ENCODE measurements at places on chromosomes 7 and 10. TPM values are rescaled to one million over a fixed set of nuclear protein-coding genes. Genes with fewer than 3 reads are reported as not detected.

DNA sequence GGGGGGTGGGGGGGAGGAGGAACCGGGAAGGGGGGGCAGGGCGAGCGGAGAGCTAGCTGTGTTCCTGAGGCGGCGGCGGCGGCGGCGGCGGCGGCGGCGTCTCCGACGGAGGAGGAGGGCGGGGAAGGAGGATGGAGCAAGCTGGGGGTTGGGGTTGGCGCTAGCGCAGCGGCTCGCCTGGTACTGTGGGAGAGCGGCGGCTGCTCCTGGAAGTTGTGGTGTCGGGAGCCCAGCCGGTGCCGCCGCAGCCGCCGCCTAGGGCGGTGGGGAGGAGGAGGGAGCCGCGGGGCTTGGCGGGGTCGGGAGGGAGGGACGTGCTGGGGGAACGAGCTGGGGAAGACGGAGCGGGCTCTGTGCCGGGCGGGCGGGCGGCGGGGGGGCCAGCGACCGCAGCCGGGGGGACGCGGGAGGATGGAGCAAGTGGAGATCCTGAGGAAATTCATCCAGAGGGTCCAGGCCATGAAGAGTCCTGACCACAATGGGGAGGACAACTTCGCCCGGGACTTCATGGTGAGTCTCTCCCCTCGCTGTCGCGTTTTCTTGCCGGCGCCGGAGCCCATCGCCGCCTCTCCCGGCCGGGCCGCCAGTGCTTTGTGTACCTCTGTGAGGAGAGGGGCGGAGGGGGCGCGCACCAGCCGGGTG is at the start of gene PTPN12:
Gene PTPN12 (plus strand): TSS at position 160 of the 642 bp plus-strand sequence. CDS start 252 bp downstream, at position 412.
- peak within 1 kb of the TSS; percentile 94 for H3K27ac ChIP-seq
- no peaks in the 10 kb centered on the region for H3K27me3 ChIP-seq
- H3K36me3 ChIP-seq, result no peaks in the 10 kb centered on the region
- peaks cover 31% of the 10 kb centered on the region for H3K4me1 ChIP-seq

GRCh38 chr7:1141651-1142050 is 18.3 kb downstream of the ZFAND2A start:
- H3K27me3 ChIP-seq, result no peaks in the 10 kb centered on the region
- no peaks in the 10 kb centered on the region for H3K36me3 ChIP-seq
- DNase-seq, result no peak
- no peak overlapping the region for H3K27ac ChIP-seq
- no peak overlapping the region for H3K4me3 ChIP-seq

- H3K4me3 ChIP-seq, result peak overlapping the region; percentile 40
- peaks cover 20% of the 10 kb centered on the region for H3K27me3 ChIP-seq
- peaks cover 13% of the 10 kb centered on the region for H3K4me1 ChIP-seq
- H3K27ac ChIP-seq, result no peak overlapping the region
- no peaks in the 10 kb centered on the region for H3K36me3 ChIP-seq
- DNase-seq, result no peak
Measured at GRCh38 chr7:38310591-38311101, 37.2 kb upstream of the TARP start.

CLEC5A gene
- total RNA-seq, result 5.4 TPM

- H3K27ac ChIP-seq, result no peak overlapping the region
- H3K36me3 ChIP-seq, result peaks cover 5% of the 10 kb centered on the region
- no peak overlapping the region for H3K4me3 ChIP-seq
- no peaks in the 10 kb centered on the region for H3K27me3 ChIP-seq
- no peak for DNase-seq
- no peaks in the 10 kb centered on the region for H3K4me1 ChIP-seq
Measured at GRCh38 chr10:21870849-21871248, 132.7 kb downstream of the DNAJC1 start.

AOC1 gene
- 1.9 TPM for total RNA-seq

DNA sequence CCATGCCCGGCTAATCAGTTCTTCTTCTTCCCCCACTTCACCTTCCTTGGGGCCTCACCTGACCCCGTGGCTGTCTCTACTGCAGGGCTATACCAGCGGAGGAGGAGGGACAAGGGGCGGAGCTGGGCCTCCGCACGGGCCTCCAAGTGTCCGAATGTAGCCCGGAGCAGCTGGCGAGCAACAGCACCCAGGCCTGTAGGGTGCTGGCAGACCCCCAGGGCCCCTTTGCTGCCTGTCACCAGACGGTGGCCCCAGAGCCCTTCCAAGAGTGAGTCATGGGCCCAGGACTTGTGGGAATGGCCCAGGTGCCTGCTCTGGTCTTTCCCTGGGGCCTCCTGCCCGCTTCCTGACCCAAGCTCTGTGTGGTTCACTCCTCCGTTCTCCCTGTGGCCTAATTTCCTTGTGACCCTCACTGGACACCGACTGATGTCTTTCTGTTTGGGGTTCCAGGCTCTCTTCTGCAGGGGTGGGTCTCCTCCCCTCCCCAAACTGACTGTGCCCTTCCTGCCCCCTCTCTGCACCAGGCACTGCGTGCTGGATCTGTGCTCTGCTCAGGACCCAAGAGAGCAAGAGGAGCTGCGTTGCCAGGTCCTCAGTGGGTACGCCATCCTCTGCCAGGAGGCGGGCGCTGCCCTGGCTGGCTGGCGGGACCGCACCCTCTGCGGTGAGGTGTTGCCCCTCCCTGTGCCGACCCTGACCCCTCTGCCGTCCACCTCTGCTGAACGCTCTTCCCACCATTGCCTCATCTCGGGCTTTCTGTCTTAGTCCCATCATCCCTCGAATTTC is 35.2 kb downstream of the EPHB4 start:
- peaks cover 6% of the 10 kb centered on the region for H3K4me1 ChIP-seq
- no peak overlapping the region for H3K4me3 ChIP-seq
- H3K27ac ChIP-seq, result no peak overlapping the region

DNA sequence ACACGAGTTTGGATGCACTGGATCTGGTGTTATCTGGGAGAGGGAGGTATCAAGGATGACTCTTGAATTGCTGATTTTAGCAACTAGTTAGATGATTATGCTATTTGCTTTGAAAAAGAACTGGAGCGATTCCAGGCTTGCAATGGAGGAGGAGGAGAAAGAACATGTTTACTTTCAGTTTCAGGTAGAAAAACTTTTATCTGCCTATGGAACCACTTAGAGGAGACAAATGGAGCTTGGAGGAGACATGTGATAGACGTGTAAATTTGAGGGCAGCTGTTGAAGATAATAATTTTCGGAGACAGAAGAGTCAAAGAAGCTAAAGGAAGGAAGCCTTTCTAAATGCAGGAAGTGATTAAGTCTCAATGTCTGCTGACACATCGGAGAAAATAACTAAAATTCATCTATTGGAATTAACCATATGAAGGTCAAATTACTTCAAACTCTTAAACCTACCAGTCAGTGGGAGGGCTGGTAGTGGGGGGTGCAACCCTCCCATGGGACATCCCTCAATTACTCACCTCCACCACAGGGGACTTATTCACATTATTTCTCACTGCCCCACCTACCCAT is 56.4 kb upstream of the GNAI1 start:
- H3K27me3 ChIP-seq, result no peaks in the 10 kb centered on the region
- H3K4me3 ChIP-seq, result peak overlapping the region; percentile 44

DNA sequence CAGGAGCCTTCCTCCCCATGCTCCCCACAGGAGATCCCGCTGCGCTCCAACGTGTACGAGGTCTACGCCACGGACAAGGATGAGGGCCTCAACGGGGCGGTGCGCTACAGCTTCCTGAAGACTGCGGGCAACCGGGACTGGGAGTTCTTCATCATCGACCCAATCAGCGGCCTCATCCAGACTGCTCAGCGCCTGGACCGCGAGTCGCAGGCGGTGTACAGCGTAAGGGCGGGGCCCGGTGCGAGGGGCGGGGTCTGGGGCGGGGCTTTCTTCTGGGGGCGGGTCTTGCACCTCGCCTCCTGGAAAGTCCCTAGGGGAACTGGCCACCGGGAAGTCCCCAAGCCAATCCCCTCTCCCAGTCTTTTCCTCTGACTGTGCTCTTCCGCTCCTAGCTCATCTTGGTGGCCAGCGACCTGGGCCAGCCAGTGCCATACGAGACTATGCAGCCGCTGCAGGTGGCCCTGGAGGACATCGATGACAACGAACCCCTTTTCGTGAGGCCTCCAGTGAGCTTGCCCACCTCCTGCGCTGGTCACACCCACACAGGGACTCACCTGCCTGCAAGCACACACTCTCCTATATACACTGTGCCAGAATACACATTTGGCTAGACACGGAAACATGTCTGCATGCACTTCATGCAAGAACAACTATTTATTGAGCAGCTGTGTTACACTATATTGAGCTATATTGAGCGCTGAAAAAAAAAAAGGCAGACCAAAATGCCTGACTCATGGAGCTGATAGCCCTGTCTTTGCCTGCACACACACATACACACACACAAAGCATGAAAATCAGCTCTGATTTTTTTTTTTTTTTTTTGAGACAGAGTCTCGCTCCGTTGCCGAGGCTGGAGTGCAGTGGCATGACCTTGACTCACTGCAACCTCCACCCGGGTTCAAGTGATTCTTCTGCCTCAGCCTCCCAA is 32.7 kb upstream of the VSIR start:
- peaks cover 6% of the 10 kb centered on the region for H3K4me1 ChIP-seq
- no peak overlapping the region for H3K27ac ChIP-seq
- H3K27me3 ChIP-seq, result no peaks in the 10 kb centered on the region

GRCh38 chr7:66771795-66772194 is 31.3 kb downstream of the RABGEF1 start:
- H3K36me3 ChIP-seq, result peaks cover 37% of the 10 kb centered on the region
- no peak overlapping the region for H3K27ac ChIP-seq
- H3K4me1 ChIP-seq, result peaks cover 3% of the 10 kb centered on the region
- no peak for DNase-seq
